ENCODE measurements at places on chromosomes 5 and 9. TPM values are rescaled to one million over a fixed set of nuclear protein-coding genes. Genes with fewer than 3 reads are reported as not detected.

GRCh38 chr9:89444925-89445765, 52.8 kb downstream of the SEMA4D start:
- no peak for DNase-seq

GRCh38 chr9:119907056-119907455, 537.8 kb upstream of the BRINP1 start:
- no peak for DNase-seq

The NFIB gene
- 74.7 TPM for total RNA-seq

The GABRA1 gene
- total RNA-seq = not detected

DNA sequence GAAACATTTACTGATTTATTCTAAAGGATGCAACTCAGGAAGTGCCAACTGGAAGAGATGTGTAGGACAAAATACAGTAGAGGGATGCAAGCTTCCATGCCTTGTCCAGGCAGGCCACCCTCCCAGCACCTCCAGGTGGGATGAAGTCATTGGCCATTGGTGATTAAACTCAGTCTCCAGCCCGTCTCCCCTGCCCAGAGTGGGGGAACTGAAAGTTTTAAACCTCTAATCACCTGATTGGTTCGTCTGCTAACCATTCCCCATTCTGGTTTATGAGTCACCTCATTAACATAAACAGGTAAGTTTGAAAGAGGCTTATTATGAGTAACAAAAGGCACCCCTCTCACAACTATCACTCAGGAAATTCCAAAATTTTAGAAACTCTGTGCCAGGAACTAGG, 8.1 kb downstream of the TNFAIP8 start:
- DNase-seq = no peak

- no peak for DNase-seq
Observed at GRCh38 chr9:13107008-13107407, 172.5 kb downstream of the MPDZ start.

GRCh38 chr5:56053363-56053762, 58.6 kb upstream of the IL6ST start:
- DNase-seq = no peak

DNA sequence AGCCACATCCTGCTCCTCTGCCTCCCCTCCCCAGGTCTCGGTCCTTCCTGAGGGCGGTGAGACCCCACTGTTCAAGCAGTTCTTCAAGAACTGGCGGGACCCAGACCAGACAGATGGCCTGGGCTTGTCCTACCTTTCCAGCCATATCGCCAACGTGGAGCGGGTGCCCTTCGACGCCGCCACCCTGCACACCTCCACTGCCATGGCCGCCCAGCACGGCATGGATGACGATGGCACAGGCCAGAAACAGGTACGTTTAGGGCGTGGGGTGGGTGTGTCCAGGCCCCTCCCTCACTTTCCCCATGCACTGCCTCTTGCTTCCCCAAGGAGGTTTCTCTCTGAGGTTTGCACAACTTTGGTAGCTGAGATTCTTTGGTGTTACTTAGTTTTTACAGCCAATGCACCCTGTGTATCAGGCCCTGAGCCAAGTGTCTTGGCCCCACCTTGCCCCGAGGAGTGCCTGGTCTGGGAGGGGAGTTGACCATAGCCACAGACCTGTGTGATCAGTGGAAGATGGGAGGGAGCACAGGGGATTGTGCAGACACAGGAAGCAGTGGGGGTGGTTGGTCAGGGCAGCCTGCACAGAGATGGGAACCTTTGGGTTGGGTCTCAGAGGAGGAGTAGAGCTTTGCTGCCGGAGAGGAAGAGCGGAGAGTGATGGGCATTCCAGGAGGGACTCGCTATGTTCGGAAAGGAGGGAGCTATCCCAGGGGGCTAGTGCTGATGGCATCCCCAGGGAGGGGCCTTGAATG, 50.8 kb downstream of the GSN start:
- no peak for DNase-seq

GRCh38 chr9:137589441-137590122, 730 bp downstream of the ZMYND19 start:
- DNase-seq = no peak

GRCh38 chr5:127311349-127311748, 20.8 kb downstream of the MEGF10 start:
- DNase-seq = no peak

DNA sequence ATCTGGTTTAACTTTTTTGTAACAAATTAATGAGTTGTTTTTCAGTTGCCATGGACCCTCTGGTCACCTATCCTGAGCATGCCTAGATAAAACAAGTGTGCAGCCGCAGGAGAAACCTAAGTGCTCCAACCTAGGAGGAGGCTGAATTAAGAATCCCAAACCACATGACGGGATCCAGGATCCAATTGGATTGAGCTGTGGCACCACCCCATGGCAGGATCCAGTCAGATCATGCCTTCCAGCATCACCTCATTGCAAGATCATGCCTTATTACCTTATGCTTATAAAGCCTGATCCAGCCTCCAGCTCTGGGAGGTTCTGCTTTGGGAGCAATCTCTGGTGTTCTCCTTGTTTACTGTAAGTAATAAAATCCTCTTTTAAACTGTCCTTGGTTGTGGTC, 662.0 kb downstream of the TLR4 start:
- DNase-seq = no peak

- no peak for DNase-seq
Observed at GRCh38 chr9:20848490-20848889, 164.4 kb downstream of the FOCAD start.

- no peak for DNase-seq
Observed at GRCh38 chr9:120374817-120375216, 205.2 kb downstream of the CDK5RAP2 start.

DNA sequence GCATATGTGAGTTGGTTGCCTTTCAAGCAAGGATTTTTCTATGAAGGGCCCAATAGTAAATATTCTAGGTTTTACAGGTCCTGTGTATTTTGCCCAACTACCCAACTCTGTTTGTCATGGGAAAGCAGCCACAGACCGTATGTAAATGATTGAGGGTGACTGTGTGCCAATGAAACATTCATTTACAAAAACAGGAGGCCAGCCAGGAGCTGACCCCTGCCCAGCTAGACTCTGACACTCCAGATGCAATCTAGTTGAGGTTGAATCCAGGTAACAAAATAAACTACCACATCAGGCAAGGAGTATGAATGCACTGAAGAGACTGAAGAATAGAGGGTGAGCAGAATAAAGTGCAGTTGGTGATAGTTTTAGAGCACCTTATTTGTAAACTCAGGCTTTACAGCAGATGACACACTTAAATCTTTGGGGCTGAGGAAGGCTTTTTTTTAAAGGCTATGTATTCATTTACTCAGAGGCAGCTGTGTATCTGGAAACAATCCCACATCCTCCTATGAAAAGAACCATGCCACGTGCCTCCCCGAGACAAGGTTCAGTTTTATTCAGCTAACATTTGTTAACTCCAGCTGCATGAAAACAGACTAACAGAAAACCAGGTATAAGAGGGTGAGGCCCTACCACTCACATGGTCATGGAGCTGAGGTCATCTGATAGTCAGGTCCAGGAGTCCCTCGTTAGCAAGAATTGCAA, 60.7 kb downstream of the SLC1A1 start:
- no peak for DNase-seq

The SLC6A19 gene
- 5.8 TPM for total RNA-seq

- no peak for DNase-seq
Observed at GRCh38 chr5:87027570-87027969, 240.1 kb upstream of the RASA1 start.

The WNT8A gene
- total RNA-seq = not detected

The PRPF4 gene
- total RNA-seq = 13.6 TPM

DNA sequence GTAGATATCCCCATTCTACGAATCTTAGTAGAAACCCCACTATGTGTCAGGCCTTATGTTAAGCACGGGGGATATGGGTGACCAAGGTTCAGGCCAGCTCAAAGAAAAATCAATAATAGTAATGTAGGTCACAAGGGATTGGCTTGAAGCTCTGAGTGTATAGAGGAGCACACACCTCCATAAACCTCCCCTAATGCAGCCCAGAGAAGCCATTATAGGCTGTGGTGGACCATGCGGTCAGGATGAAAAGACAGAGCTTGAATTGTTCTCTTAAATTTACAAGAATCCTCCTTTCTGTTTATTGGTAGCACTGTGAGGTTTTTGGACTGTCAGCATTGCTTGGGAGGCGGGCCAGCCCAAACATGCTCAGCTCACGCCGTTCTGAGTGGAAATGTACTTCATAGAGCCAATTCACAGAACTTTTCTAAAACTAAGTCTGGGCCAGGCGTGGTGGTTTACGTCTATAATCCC, 9.1 kb downstream of the PDE6A start:
- no peak for DNase-seq

DNA sequence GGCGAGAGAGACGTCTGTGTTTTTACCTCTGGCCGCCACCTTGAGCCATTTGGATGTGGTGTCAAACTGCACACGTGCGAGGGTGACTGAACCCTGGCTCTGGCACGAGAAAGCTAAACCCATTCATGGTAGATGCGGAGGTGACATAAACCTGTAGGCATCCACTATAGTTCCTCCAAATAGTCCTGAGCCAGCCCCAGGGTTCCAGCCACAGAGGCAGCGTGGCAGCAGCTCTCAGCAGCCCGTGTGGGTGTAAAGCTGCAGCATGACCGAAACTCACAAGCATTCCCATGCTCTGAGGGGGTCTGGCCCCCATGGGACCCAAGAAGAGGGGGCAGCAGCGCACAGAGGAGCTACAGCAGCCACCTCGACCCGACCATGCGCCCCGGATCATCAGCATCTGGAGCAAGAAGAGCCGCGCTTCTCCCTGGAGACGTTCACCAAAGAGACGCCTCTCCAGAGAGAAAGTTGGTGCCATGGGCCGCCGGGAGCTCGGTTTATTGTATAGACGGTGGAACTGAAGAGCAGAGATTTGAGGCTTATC, 303.8 kb upstream of the IRX4 start:
- DNase-seq = no peak

DNA sequence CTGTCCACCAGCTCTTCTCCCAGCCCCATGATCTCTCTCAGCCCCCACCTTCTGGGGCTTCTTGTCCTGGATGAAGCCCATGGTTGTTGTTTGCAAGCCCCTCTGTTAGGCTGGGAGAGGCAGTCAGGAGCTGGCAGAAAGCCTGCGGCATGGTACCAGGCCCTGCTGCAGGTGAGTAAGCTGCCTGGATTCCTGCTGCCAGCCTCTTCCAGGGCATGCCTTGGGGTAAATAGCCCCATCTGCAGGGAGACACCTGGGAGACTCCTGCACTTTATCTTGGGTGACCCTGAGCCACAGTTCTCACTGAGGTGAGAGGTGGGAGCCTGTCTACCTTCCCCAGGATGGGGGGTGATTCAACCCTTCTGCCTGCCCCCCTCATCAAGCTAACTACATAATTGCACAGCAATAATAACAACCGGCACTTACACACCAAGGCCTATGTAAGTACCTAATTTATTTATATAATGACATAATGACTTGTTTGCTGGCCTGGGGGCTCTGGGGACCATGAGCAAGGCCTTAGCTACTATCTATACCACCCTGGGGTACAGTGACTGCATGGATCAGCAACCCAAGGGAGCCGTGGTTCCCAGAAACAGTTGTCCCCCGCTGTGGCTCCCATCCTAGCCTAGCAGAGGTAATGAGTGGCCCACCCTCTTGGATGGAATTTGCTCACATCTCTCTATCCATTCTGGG, 116.0 kb downstream of the PSD2 start:
- DNase-seq = no peak

GRCh38 chr5:60903356-60903755, 41.5 kb downstream of the ERCC8 start:
- no peak for DNase-seq

DNA sequence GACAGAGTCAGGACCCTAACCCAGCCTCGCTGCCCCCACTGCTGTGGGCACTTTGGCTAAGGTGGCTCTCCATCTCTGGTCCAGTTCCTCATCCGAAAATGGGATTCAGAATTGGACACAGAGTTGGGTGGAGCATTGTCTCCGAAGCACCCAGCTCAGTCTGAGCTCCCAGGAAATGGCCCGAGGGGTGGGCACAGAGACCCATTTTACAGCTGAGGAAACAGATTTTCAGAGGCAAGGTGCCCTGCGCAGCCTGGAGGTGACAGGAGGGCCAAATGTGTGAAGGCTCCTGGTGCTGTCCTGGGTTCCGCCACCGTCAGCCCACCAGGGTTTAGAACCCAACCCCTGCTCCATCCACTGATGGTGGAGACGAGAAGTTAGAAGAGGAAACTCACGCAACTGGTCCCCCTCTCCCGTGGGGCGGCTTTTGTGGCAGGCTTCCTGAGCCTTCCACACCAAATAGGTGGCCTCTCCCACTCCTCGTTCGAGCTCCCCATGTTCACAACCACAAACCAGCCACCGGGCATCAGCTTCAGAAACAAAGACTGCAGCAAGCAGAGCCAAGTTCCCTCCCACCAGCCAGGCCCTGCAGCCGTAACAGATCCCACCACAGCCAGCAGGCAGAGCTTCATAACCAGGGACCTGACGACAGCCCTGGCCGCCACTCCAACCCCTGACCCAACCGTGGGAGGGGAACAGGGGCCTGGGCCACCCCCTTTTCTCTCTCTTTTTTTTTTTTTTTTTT, 90.9 kb upstream of the LMX1B start:
- DNase-seq = no peak

DNA sequence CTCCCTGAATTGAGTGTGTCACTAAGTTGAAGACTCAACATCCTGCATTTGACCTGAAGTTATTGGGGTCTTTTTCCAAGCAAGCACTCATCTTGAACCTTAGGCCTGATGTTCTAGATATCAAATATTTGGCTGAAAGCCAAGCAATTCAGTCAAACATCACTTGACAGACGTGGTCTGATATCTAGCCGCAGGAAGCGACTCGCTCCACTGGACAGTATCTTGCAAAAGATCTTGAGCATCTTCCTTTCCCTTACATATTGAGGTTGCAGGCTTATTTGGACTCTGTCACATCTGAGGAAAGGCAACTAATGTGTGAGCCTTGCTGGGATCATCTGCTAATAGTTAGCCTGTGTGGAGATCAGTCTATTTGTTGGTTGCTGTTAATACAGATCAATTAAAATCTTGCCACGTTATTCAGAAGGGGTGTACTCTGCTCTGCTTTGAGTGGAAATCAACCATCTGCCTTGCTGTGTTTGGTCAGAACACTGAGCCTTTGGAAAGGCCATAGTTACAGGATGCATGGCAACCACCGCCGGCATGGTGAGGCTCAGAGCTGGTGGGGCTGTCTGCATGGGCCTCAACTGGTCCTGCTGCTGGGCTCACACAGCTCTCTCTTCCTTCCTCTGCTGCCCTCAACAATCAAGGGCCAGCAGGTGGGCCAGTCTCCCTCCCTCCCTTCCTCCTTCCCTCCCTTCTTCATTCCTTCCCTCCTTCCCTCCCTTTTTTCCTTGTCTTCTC, 166.9 kb upstream of the KLF9 start:
- DNase-seq = no peak

DNA sequence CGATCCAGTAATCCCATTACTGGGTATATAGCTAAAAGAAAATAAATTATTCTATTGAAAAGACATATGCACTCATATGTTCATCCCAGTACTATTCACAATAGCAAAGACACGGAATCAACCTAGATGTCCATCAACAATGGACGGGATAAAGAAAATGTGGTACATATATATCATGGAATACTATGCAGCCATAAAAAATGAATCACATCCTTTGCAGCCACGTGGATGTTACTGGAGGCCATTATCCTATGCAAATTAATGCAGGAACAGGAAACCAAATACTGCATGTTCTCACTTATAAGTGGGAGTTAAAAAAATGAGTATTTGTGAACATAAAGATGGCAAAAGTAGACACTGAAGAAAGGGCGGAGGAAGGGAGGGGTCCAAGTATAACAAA, 16.6 kb upstream of the IRGM start:
- DNase-seq = no peak
